ENCODE measurements at places on chromosomes 11 and 22.

DNA sequence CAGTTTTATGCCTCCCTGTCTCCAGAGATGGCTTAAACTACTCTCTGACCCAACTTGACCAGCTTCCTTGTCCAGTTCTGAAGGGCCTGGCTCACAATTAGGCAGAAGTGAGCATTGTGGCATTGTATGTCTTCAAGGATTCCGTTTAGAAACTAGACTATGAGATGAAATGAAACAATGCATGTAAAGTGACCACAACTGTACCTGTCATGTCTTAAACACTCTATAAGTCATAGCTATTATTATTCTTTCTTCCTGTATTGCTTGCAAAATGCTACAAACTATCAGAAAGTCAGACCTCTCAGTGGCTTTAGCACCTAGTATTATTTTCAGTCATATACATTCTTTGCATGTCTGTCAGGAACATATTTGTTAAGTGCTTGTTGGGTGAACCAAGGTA, 127.9 kb upstream of the MTMR2 start:
- no peak for DNase-seq

DNA sequence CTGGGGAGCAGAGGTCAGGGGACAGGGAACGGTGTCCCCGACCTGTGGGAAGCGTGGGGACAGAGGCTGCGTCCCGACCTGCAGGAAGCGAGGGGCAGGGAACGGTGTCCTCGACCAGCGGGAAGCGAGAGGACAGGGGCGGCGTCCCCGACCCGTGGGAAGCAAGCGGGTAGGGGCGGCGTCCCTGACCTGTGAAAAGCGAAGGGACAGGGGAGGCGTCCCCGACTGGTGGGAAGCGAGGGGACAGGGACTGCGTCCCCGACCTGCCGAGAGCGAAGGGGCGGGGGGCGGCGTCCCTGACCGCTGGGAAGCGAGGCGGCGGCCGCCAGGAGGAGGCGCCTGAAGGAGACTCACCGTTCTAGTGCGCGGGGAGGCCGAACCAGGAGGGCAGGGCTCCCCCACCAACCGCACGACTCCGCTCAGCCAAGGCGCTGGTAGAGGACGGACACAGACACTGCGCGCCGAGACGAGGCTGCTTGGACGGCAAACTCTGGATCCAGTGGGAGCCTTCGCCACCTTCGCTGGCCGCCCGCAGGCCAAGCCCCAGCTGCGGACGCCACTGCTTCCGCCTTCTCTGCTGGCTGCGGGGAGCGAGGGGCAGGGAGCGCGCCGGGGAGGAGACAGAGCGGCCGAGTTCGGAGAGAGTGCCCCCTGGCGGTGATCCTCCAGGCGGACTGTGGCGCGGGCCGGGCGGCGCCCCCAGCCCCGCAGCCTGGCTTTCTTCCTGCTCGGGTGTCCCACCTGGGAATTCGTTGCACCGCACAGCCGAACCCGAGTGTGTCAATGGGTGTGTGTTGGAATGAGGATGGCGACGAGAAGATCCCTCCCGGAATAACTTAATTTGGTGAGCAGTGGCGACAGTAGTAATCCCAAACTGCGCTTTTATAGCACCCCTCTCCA, at the start of gene TRAF6:
TRAF6 (minus strand) TSS at position 579 of the 900 bp plus-strand sequence. CDS start 8,757 bp downstream, outside the sequence.
- no peak for DNase-seq

DNA sequence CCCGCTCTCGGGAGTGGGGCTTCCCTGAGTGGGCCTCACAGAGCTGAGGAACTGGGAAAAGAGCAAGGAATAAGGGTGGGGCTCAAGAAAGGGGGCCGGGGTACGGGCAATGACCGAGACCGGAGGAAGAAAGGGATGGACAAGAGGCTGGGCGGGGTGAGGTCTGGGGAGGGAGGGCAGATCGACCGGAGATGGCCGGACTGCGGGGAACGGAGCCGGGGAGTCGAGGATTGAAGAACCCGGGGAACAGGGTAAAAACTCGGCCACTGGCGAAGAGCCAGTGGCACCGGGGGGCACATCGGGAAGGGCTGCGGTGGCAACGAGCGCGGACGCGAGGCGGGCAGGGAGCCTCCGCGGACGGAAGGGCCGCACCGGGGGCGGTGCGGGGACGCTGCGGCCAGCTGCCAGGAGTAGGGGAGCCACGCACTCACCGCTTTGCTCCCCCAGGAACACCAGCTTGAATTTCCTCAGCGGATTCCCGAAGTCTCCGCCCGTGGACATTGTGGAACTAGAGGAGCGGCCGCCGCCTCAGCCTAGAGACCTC, 667 bp downstream of the RAB6A start:
- DNase-seq = no peak

DNA sequence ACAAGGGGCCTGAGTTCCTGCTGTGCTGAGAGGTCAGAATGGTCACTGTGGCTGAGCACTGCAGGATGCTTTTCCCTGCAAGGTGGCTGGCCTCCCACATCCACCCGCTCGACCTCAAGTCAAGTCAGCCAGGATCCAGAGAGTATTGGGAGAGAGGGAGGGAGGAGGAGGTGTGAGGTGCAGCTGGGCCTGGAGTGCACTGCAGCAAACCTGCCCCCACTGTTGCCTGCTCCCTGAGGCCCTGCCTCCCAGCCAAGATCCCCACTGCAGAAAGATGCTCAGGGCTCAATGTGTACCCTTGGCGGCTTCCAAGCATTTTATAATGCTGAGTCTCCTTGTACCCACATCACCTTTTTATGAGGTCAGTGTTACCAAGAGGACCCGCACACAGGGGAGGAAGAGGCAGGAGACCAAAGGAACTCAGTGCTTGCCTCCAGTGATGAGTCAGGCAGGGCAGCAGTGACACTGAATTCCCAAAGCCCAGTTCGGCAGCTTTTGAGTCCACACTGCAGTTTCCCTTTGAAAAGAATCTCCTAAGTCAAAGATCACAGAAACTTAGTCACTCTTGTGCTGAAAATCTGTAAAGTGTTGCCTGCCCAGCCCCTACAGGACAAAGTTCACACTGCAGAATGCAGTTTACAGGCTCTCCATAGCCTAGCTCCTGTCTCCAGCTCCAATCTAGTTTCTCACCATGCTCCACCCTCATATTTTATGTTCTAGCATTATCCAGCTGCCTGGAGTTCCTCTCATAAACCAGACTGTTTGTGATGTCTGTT, 3.1 kb downstream of the ENDOD1 start:
- no peak for DNase-seq

- no peak for DNase-seq
Measured at GRCh38 chr11:46360878-46361277, 13.6 kb downstream of the DGKZ start.

- DNase-seq = no peak
Measured at GRCh38 chr11:105858841-105859240, 163.2 kb downstream of the MSANTD4 start.

GRCh38 chr22:50323900-50324299, 2.9 kb downstream of the DENND6B start:
- no peak for DNase-seq

- DNase-seq = no peak
Measured at GRCh38 chr11:66264914-66265313, 3.5 kb upstream of the RAB1B start.

DNA sequence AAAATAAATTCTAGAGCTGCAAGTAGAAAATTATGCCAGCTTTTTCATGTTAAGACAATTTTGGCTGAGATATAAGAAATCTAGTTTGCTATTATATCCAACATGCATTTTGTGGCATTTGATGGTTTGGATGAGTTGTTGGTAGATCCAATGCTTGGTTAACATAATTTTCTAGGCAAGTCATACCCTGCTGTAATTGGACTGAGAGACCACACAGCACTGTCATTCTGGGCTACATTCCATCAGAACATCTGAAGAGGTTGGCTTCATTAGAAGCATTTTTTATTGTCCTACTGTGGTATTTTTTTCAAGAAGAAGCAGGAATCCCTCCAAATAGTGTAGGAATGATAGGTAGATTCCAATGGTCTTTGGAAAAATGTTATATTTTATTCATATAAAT, 561.0 kb downstream of the LUZP2 start:
- DNase-seq = no peak

- DNase-seq = no peak
Measured at GRCh38 chr22:41512421-41513194, 31.7 kb downstream of the POLR3H start.

- DNase-seq = no peak
Measured at GRCh38 chr22:17639247-17639741, 737 bp downstream of the BCL2L13 start.

- DNase-seq = no peak
Measured at GRCh38 chr11:129605815-129606214, 209.8 kb upstream of the TMEM45B start.

- no peak for DNase-seq
Measured at GRCh38 chr11:118913411-118914125, 12.2 kb downstream of the BCL9L start.

GRCh38 chr11:134342572-134343340, 11.0 kb downstream of the GLB1L2 start:
- no peak for DNase-seq

DNA sequence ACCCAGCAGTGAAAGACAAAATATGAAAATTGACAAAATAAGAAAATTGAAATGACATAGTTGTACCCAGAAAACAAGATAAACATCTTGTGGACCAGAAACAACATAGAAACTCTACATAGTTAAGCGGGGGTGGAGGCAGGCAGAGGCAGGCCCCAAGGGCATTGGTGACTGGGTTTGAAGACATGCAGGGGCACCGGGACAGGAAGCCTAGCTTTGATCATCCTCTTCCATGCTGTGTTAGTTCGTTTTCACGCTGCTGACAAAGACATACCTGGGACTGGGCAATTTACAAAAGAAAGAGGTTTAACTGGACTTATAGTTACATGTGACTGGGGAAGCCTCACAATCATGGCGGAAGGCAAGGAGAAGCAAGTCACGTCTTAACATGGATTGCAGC, 33.5 kb upstream of the CRTAM start:
- no peak for DNase-seq

GRCh38 chr22:49993649-49994360, 18.8 kb downstream of the IL17REL start:
- DNase-seq = no peak

DNA sequence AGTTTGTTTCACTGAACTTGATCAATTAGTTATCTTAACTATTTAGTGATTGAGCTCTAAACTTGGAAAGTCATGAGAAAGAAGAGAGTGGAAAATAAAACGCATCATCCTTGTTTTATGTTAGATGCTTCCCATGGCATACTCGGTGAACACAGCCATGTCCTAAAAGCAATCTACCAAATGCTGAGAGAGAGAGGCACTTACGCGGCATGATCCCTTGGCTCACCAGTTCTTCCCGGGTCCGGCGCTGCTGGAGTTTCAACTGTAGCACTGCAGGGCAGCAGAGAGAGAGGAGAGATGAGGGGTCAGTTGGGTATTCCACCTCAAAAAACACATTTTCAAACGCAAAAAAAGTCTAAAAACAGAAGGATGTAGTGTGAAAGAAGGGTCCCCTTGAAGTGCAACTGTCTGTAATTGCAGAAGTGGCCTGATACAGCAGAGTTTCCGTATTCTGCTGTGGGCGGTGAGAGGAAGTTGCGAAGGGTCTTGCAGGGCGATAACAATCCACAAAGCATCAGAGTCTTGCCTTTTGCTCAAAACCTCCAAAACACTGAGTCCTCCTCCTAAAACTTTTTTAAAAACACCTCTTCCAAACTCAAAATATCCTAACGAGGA, 92.7 kb downstream of the SGSM3 start:
- DNase-seq = no peak

DNA sequence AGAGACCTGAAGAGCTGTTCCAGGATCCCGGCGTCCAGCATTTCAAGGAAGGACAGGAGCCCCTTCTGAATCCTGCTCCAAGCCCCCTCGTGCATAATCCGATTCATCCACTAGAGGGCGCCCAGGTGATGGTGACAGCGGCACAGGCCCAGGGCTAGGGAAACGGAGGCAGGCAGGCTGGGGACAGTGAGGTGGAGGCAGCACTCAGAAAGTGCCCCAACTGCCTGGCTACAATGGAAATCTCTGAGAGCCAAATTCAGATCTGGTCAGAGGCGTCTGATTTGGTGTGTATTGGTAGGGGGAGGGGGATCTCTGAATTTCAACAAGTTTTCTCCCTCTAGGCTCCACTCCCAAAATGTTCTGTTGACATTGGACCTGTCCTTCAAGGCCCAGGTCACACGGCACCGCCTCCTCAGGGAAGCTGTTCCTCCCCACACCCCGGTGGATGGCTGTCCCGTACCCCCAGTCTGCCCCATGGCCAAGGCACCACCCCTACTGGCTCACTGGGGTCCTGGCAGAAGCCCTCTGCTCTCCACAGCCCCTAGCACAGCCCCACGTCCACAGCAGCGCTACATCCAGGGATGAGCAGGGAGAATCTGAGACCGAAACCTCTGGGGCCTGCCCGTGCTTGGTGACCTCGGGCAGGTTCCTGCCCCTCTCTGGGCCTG, 142.9 kb downstream of the CRYBB2 start:
- DNase-seq = no peak

- no peak for DNase-seq
Measured at GRCh38 chr11:30451626-30452025, 128.7 kb downstream of the ARL14EP start.

GRCh38 chr22:18028817-18029527, 4.6 kb upstream of the MICAL3 start:
- DNase-seq = no peak

GRCh38 chr11:115672999-115673411, 168.8 kb upstream of the CADM1 start:
- DNase-seq = no peak

GRCh38 chr22:17486313-17486712, 77.0 kb upstream of the SLC25A18 start:
- no peak for DNase-seq

DNA sequence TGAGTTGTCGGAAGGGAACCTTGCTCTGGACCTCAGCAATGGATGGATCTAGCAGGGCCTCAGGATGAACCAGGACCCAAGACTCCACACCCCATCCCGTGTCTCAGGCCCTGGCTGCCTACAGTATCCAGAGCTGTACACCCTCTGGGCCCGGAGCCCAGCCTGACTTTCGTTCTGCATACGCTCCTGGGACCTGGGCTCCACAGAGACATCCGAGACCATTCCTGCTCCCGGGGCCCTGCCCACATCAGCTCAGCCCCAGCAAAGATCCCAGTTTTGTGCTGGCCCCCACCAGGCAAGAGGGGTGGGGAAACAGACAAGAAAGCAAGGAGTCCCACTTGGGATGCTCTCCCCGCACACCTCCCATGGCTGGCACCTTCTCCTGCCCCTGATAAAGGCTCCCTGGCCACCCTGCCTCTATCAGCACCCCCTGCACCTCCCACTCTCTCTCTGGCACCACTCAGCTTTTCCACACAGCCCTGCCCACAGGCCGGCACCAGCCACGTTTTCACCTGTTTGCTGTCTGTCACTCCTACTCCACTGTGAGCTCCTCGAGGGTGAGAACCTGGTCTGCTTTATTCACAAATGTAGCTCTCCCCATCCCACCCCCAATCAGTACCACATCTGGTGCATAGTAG, 64.5 kb upstream of the TCF20 start:
- DNase-seq = no peak

DNA sequence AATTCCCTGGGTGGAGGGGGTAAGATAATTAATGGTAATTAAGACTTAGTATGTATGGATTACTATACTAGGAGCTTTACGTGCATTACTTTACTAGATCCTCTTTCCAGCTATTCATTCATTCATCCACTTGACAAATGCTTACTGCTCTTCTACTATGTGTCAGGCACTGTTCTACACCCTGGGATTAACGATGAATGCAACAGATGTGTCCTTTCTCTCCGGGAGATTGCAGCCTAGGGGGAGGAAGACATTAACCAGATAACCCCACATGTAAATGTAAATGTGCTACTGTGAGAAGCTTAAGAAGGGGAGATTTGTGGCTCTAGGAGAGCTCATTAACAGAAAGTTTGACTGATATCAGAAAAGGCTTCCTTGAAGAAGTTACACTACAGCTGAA, 1.7 kb downstream of the ANKK1 start:
- no peak for DNase-seq

- DNase-seq = no peak
Measured at GRCh38 chr22:44391481-44392445, 79.0 kb upstream of the SHISAL1 start.

- no peak for DNase-seq
Measured at GRCh38 chr11:46588915-46589314, 4.9 kb downstream of the AMBRA1 start.

All from cerebellar nuclear complex (tissue), 1 donor.